ENCODE measurements at places on chromosomes 12 and 14.

- DNase-seq = peak; percentile 72
Observed at GRCh38 chr12:122610911-122611310, 83.9 kb downstream of the KNTC1 start.

DNA sequence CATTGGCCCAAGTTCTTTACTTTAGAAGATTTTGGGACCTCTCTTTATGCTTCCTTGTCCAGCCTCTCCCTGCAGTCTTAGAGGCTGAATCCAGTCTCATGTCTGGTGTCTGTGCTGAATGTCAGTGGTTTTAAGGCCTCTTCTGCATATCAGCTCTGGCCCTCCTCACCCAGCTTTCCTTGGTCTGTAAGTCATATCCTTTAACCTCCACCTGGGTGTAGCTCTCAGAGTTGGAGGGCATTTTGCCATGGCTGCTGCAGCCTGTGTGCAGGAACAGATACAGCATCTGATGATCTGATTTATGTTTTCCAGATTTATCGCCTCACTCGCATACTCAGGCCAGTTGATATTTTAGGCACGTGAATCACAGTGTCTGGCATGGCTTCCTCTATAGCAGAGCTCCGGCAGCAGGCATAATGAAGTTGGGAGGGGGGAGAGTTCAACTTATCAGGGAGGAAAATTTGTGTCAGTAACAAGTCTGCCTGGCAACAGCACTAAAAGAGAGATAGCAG lies 335.0 kb downstream of the PCNX1 start:
- no peak for DNase-seq

GRCh38 chr14:33670235-33670634 lies 280.6 kb downstream of the EGLN3 start:
- no peak for DNase-seq

GRCh38 chr14:82385048-82385447 lies 851.4 kb upstream of the SEL1L start:
- DNase-seq = no peak

- DNase-seq = no peak
Observed at GRCh38 chr12:4116251-4117111, 157.1 kb upstream of the CCND2 start.

DNA sequence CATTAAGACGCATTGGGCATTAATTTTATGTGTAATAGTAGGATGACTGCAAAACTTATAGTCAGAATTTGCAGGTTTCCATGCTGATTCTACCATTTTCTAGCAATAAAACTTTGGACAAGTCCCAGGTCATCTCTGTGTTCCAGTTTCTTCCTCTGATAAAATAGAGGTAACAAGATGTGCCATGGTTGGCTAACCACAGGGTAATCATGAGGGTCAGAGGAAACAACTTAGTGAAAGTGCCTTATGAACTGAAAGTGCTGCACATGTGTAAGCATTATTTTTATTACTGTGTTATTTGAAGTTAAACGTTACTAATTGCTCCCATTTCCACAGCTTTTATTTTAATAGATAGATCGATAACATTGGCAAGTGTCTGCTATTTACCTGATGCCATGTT lies 21.1 kb downstream of the SMCO2 start:
- no peak for DNase-seq

- no peak for DNase-seq
Observed at GRCh38 chr12:9319044-9319841, 111.0 kb upstream of the PZP start.

- no peak for DNase-seq
Observed at GRCh38 chr12:112480931-112481330, 62.2 kb downstream of the PTPN11 start.

- no peak for DNase-seq
Observed at GRCh38 chr14:32824195-32824594, 114.5 kb upstream of the NPAS3 start.

DNA sequence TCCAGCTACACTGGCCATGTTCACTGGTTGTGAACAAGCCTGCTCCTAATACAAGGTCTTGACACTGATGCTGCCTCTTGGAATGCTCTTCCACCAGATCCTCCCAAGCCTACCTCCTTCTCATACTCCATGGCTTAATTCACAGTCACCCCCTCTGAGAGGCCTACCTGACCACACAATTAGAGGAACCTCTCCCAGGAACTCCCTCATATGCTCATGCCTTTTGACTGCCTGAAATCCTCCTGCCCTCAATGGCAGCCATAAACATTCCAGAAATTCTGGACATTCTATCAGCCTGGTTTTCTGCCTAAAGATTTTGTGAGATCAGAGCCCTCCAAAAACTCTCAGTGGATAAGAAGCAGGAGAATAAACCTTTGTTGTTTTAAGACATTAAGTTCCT lies 340.2 kb downstream of the C12orf75 start:
- DNase-seq = no peak

- no peak for DNase-seq
Observed at GRCh38 chr14:105629886-105630215, 103.5 kb downstream of the TMEM121 start.
